ENCODE measurements at places on chromosomes 2 and 18. TPM values are rescaled to one million over a fixed set of nuclear protein-coding genes. Genes with fewer than 3 reads are reported as not detected.
A peak's percentile ranks its signal among the peaks of the same experiment; 100 is the strongest.

The DSG2 gene
- total RNA-seq, result 3.1 TPM

DNA sequence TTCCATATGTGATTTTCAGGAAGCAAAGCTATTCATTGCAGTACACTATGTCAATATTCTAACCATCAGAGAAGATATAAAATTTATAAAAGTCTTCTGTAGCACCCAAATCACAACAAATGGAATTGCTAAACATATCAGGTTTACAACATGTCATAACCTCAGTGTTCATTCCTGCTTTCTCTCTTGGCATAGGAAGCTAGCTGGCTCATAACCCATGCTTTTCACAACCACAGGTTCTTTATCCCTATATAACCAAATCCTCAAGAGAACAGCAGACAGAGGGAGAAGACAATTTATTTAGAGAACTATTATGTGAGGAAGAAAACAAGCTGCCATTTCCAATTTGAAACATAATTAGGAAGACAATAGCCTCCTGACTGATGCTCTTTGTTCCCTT, 997.0 kb upstream of the ACVR2A start:
- no peak overlapping the region for H3K27ac ChIP-seq
- no peak for DNase-seq
- no peak overlapping the region for H3K4me3 ChIP-seq
- H3K27me3 ChIP-seq, result no peaks in the 10 kb centered on the region
- H3K36me3 ChIP-seq, result no peaks in the 10 kb centered on the region

- no peak overlapping the region for H3K4me3 ChIP-seq
- H3K36me3 ChIP-seq, result no peaks in the 10 kb centered on the region
- no peak for DNase-seq
- no peaks in the 10 kb centered on the region for H3K4me1 ChIP-seq
Observed at GRCh38 chr2:160257041-160257742, 57.1 kb upstream of the ITGB6 start.

DNA sequence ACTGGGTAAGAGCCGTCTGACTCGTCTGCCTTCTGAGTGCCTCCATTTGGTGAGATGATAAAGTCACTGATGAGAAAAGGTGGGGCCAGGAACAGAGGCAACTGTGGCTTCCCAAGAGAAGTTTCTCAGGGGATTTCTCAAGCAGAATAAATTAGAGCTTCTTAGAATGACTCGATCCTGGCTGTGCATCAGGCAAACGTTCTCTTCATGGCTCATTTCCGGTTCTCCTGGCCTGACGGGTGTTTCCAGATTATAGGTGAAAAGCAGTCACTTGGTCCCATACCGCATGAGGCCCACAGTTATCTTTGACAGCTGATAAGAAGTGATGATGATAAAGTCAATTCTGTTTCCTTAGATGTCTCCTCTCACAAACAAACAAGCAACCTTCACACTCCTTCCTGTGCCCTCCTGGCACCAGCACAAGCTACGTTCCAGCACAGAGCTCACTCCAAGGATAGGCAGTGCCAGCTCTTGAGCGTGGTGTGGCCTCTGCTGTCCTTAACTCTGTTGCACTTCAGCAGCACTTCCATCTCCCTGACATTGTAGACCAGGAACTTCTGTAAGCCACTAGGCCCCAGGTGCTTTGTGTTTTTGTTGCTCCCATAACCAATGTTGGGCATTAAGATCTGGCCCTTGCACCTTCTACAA, 37.8 kb upstream of the KCNF1 start:
- peaks cover 5% of the 10 kb centered on the region for H3K4me1 ChIP-seq
- H3K4me3 ChIP-seq, result no peak overlapping the region
- peak; percentile 10 for DNase-seq
- H3K27ac ChIP-seq, result no peak overlapping the region
- peaks cover 1% of the 10 kb centered on the region for H3K36me3 ChIP-seq

- H3K4me1 ChIP-seq, result peaks cover 40% of the 10 kb centered on the region
- no peak overlapping the region for H3K27ac ChIP-seq
- H3K27me3 ChIP-seq, result no peaks in the 10 kb centered on the region
- no peak overlapping the region for H3K4me3 ChIP-seq
- DNase-seq, result no peak
Observed at GRCh38 chr2:240571314-240571973, 3.2 kb downstream of the RNPEPL1 start.

- no peaks in the 10 kb centered on the region for H3K36me3 ChIP-seq
- peak overlapping the region; percentile 63 for H3K4me3 ChIP-seq
- peaks cover 85% of the 10 kb centered on the region for H3K4me1 ChIP-seq
- H3K27ac ChIP-seq, result peak overlapping the region; percentile 93
- no peak for DNase-seq
- no peaks in the 10 kb centered on the region for H3K27me3 ChIP-seq
Observed at GRCh38 chr2:157486596-157487270, 42.8 kb upstream of the CYTIP start.

The TMEM169 gene
- total RNA-seq, result 1.6 TPM

- H3K4me1 ChIP-seq, result no peaks in the 10 kb centered on the region
- no peak overlapping the region for H3K27ac ChIP-seq
- H3K4me3 ChIP-seq, result no peak overlapping the region
- no peak for DNase-seq
Observed at GRCh38 chr18:25097569-25098056, 254.4 kb downstream of the ZNF521 start.

The AGXT gene
- not detected for total RNA-seq

GRCh38 chr2:191435141-191435540, 189.9 kb downstream of the MYO1B start:
- H3K4me1 ChIP-seq, result no peaks in the 10 kb centered on the region
- H3K4me3 ChIP-seq, result no peak overlapping the region
- H3K27ac ChIP-seq, result no peak overlapping the region
- H3K27me3 ChIP-seq, result no peaks in the 10 kb centered on the region
- DNase-seq, result no peak

The RFTN2 gene
- total RNA-seq, result not detected

The ANKRD44 gene
- total RNA-seq, result 114 TPM

The DNMT3A gene
- total RNA-seq, result 90.2 TPM
